ENCODE measurements at places on chromosomes 13 and 19.

GRCh38 chr19:34118879-34119748 is 53.2 kb upstream of the LSM14A start:
- no peak for DNase-seq

DNA sequence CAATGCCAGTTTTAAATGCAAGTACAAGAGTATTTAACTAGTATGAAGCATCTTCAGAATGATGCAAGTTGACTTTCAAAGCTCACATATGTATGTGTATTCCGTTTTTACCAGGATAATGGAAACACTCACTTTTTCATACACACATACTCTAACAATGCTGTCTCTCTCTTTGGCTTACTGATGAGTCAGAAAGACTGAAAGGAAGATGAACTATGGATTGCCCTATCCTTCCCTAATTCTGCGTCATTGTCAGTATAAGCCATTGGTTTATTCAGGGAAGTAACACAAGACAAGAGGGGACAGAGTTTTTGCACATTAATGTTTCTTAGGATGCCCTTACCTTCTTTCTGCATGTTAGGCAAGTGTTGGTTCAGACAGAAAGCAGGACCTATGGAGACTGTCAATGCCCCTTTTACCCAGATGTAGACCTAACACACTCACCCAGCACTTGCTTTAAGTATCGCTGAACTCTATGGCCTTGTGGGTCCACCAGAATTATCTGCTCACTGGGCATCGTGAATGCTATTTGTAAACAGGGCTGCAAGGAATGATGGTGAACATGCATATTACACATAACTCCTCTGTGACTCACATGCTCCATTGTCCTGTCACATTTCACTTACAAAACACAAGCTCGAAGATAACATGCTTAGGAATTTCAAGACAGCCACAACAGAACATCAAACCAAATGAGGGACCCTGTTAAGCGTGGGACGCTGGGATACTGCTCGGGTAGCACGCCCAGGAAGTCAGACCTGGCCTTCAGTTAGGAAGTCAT is 10.0 kb upstream of the OXGR1 start:
- no peak for DNase-seq

- DNase-seq, result no peak
Measured at GRCh38 chr13:106565127-106565775, 2.7 kb downstream of the ARGLU1 start.

DNA sequence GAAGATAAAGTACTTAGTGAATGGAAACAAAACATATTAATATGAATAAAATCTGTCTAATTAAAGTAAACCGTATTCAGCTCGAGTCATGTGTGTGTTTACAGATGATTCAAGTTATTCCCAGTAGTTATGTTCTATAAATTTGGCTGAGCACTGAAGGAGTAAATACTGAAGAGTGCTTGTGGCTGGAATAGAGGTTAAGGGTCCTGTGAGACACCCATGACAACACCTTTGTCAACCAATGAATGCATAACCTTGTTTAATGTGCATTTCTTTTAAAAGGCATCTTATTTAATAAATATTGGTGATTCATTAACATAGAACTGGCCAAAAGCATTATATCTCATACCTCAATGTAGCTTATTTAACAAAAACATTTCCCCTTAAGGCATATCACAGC is 577.8 kb upstream of the SLITRK5 start:
- DNase-seq, result no peak

DNA sequence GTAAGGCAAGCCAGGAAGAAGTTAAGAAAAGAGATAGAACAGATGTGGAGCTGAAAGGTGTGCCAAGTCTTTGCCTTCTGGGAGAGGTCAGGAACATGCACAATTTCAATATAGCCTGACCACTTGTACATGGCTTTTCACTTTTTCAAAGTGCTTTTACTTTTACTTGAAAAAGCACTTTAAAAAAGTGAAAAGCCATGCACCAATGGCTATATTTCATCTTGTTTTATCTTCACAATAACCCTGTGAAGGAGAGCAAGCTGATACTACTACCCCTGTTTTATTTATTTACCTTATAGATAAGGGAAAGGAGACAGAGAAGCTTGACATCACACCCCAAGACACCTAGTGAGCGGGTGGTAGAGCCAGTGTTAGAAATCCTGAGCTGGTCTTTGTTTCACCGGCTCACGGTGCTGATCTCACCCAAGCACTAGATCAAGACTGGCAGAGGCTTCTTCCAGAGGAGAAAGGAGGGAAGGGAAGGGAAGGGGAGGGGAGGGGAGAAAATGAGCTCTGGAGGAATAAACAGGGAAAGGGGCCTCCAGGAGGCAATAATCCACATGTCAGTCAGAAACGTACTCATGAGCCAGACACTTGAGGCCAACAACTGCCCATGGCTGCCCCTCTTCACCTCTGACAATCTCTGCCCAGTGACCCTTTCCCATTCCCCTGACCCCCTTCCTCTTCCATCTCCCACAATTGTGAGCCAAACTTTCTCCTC is 455.4 kb downstream of the FOXO1 start:
- no peak for DNase-seq

DNA sequence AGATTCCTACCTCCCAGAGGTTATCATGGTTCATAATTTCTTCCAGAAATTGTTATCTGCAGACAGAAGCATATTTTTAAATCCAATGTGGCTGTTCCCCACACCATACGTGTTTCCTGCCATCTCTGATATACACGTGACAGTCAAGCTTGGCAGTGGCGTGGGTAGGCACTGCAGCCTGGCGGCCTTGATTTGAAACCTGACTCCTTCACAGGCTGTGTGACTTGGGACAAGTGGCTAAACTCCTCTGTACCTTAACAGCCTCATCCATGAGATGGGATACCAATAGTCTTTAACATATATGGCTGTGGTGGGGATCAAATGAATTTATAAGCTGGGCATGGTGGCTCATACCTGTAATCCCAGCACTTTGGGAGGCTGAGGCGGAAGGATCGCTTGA is 33.2 kb downstream of the DPF1 start:
- DNase-seq, result no peak

DNA sequence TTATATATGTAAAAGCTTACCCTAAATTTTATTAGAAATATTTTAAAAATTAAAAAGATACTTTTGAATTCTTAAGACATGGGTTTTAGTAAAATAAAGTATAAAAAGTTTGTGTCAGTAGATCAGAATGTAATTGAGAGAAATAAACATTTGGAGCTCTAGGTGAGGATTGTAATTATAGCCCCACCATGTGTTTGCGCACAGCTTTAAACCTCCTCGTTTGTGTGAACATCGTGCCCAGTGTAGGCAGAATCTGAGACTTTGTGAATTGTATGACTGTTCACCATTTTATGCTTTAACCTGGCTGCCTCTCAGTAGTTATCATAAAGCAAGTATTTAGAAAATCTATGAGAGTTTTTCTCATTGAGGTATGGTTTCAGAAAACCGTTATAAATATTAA is 29.1 kb downstream of the CUL4A start:
- DNase-seq, result no peak

DNA sequence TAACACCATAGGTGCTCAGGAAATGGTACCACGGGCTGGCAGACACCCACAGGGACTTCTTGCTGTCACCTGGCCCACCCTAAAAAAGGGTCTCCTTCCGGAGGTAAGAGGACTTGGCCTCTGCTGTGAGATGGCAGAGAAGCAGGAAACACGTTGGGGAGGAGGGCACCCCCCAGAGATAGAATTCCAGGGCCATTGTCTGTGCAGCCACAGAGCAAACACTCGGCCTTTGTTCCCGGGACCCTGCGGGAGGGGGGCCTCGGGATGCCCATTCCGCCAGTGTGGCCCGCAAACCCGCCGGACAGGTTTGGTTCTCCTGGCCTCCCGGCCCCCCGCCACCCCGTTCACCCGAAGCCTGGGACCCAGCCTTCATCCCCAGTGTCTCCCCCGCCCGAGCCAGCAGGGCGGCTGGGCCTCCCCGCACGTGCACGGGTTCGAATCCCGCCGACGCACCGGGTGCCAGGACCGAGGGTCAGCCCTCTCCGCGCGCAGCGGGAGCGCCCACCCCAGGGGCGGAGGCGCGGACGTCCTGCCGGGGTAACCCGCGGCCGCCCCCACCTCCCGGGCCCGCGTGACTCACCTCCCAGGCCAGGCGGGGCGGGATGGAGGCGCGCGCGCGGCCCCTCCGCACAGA is 714 bp downstream of the PLPP2 start:
- no peak for DNase-seq

- DNase-seq, result no peak
Measured at GRCh38 chr19:892243-892893, 619 bp downstream of the MED16 start.

GRCh38 chr19:23262920-23263319 is 12.7 kb upstream of the ZNF724 start:
- DNase-seq, result no peak

GRCh38 chr19:422213-422916 is 13.4 kb upstream of the C2CD4C start:
- no peak for DNase-seq

DNA sequence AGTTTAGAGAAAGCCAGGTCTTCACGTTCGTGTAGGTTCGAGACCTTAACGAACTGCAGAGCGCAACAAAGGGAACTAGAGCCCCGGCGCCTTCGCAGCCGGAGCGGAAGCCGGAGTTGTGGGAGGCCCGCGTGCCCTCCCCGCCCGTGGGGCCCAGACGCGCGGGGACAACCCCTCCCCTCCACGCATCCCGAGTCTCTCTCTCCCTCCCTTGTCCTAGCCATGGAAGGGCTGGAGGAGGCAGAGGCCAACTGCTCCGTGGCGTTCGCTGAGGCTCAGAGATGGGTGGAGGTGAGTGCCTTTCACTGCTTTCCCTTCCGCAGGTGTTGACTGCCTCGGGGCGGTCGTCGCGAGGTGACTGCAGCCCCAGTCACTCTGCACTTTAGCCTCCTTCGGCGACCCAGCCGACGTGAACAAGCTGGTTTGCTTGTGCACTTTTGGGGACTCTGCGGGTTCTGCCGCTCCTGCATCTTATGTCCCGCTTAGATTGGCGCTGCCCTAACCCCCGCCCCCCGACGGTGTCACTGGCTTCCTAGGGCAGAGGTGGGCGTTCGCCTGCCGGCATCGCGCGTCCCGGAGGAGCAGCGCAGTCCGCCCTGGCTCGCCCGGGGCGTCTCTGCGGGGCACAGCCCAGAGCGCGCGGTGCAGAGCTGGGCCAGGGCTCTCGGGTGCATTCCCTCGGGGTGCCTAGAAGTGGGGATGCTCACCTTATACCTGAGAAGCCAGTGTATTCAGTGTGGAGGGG is 478 bp downstream of the LMO7 start:
- DNase-seq, result no peak

- no peak for DNase-seq
Measured at GRCh38 chr19:11063434-11063833, 25.8 kb upstream of the LDLR start.

GRCh38 chr13:42305503-42305902 is 33.6 kb downstream of the AKAP11 start:
- no peak for DNase-seq

DNA sequence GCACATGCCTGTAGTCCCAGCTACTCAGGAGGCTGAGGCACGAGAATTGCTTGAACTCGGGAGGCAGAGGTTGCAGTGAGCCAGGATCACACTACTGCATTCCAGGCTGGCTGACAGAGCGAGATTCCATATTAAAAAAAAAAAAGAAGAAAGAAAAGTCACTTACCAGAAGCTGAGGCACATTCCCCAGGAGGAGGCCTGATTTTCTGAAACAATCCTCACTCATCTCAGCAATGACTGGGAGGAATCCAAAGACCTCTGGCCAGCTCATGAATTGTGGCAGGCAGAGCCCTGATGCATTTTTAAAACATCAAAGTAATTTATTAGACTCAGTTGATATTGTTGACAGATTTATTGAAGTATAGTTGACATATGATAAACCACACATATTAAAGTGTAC is 206.3 kb downstream of the FOXO1 start:
- DNase-seq, result no peak

- DNase-seq, result no peak
Measured at GRCh38 chr19:48644839-48645619, 958 bp downstream of the CA11 start.

- no peak for DNase-seq
Measured at GRCh38 chr13:97639236-97639635, 205.3 kb downstream of the RAP2A start.

DNA sequence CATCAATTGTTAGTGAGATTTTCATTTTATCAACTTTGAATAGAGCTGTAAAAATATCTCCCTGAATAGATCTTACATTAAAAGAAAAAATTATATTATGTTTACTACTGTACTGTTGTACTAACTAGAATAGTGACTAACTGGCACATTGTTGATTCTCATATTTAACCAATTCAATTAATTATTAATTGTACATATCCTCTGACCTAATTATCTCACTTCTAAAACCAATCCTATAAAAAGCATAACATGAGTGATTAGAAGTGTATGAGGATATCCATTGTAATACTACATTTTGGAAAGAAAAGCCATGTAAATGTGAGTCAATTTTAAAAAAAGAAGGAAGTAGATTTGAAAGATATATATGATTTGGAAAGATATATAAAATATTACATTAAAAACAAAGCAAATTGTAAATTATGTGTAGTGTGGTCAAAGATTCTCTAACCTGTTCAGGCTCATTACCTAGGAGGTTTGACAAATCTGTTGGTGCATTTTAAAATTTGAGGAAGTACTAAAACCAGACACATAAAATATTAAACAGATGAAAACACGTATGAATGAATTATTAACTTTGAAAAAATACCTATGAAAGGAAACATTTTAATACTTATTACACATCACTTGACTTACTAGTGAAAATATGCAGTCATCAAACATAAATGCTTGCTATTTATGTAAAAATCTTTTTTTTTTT is 829.8 kb upstream of the SLC10A2 start:
- no peak for DNase-seq

All from AG04449 (cell line).